Activated naive CD4-positive, alpha-beta T cell treated with anti-CD3 and anti-CD28 coated beads, Interleukin-2, amount 10 ng/mL, durations not matched to agents 7 days and 5 days (primary cell): ENCODE measurements at places on chromosomes 6 and 20.
A peak's percentile ranks its signal among the peaks of the same experiment; 100 is the strongest.

GRCh38 chr6:30689985-30690384, 799 bp downstream of the NRM start:
- DNase-seq = no peak

- no peak for DNase-seq
Observed at GRCh38 chr6:141482796-141483597, 649.7 kb upstream of the GJE1 start.

- DNase-seq = no peak
Observed at GRCh38 chr6:16758163-16758975, 2.9 kb downstream of the ATXN1 start.

DNA sequence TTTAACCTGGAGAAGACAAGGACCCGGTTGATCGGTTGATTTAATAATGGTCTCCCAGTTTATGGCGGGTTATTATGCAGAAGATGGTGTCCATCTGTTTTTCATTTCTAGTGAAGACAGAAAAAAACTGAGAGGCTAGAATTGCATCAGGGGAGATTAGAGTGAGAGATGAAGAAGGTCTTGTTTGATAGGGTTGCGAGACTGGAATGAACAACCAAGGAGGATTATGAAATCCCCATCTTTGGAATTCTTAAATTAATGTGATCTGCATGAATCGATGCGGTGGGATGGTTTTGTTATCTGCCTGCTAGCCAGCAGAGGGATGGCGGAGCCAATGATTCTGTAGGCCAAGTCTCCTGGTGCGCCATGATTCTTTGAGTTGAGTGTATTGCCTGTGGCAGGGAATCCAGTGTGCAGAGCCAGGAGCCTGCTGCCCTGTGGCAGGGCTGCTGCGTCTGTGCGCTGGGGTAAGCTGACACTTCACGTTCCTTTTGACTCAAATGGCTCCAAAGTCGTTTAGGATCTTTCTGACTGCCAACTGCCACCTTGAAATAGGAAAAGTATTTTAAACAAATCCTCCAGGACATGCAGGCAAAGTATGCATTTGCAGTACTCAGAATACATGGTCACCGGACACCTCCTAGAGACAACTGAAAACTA, 200.1 kb downstream of the CLIC5 start:
- DNase-seq = no peak

DNA sequence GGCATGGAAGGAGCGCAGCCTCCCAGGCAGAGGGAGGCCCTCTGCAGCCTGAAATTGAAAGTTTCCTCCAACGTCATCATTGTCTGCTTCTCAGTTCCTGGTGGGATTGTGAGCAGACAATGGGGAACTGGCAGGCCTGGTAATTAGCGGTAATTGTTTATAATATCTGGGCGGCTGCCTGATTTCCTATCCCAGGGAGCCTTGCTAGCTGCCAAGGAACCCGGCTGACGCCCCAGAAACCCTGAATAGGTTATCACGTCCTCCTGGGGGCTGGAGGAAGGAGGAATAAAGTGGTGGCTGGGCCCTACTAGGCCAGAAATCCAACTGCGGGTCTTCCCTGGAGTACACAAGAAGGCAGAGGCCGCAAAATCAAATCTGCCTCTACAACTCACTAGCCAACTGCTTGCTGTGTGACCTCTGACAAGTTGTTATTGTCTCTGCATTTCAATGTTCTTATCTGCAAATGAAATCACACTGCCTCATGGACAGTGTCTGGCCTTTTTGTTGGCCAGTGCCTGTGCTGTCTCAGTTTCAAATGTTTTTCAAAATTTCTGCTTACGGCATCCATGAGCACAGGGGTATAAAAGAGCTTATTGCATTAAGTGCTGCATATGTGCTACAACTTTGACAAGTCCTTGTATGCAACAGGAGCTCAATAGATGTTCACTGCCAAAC, 16.9 kb downstream of the KCNK15 start:
- DNase-seq = no peak

GRCh38 chr6:42787063-42787472, 5.2 kb downstream of the BICRAL start:
- DNase-seq = no peak

GRCh38 chr20:31644701-31645100, 7.0 kb downstream of the COX4I2 start:
- DNase-seq = no peak

DNA sequence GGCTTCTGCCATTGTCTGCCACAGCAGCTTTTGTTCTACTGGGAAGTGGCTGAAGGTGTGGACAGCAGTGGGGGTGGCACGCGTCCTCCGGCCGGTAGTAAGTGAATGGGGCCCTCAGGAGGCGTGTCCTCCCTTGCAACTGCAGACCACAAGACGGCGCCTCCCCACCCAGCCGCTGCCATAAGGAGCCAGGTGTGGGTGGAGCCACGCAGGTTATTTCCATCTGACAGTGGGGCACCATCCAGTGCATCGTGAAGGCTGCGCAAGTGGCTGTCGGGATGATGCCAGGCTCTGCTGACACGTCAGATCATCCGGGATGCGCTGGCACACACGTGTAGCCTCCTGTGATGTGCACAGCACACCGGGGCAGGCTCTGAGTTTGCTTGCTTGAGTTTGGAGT, 379.7 kb downstream of the CDH4 start:
- DNase-seq = no peak

GRCh38 chr6:127570739-127571389, 6.1 kb upstream of the C6orf58 start:
- no peak for DNase-seq

DNA sequence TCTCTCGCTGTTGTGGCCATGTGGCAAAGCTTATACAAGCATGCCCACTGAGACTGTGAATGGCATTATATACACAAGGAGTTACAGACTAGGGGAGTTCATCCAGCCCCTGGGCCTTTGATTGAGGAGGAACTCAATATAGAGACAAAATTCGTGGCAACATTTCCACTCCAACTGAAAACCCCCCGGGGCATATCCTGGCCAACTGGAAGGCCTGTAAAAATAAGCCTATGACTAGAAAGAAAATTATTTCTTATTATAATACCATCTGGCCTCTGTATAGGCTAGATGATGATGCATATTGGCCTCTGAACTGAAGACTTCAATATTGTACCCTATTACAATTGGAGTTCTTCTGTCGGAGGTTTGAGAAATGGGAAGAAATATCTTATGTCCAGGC, 175.5 kb upstream of the GJE1 start:
- DNase-seq = no peak

DNA sequence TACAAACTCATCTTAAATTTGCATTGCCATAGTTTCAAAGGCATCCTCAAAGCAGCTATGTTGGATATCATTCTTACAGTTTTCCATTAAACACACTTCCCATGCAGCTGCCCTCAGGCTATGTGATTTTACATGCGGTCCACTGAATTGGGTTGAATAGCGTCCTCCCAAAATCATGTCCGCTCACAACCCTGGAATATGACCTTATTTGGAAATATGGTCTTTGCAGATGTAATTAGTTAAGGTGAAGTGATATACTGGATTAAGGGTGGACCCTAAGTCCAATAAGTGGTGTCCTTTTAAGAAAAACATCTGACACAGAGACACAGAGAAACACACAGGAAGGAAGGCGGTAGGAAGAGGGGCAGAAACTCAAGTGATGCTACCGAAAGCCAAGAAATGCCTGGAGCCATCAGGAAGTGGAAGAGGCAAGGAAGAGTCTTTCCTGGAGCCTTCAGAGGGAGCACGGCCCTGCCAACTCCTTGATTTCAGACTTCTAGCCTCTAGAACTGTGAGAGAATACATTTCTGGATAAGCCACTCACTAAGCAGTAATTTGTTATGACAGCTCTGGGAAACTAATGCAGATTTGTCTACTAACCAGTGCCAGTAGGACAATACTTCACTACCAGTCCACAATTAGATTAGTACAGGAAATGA, 42.7 kb upstream of the NHSL1 start:
- DNase-seq = no peak

DNA sequence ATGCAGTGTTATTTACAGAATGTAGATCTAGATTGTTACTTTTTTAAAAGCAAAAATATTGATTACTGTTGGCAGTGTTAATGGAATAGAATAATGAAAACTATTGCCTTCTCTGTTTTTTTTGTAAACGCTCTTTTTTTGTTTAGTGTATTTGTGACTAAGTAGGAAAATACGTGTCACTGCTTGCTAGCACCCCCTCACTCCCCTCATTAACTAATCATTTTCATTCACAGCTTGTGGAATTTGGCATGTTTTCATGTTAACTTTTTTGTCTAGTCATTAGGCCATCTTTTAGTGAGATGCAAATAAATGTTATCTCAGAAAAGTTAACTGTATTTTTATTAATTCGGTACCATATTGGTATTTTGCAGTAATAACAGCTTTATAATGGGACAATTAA, 29.8 kb downstream of the ADGRG6 start:
- DNase-seq = no peak

DNA sequence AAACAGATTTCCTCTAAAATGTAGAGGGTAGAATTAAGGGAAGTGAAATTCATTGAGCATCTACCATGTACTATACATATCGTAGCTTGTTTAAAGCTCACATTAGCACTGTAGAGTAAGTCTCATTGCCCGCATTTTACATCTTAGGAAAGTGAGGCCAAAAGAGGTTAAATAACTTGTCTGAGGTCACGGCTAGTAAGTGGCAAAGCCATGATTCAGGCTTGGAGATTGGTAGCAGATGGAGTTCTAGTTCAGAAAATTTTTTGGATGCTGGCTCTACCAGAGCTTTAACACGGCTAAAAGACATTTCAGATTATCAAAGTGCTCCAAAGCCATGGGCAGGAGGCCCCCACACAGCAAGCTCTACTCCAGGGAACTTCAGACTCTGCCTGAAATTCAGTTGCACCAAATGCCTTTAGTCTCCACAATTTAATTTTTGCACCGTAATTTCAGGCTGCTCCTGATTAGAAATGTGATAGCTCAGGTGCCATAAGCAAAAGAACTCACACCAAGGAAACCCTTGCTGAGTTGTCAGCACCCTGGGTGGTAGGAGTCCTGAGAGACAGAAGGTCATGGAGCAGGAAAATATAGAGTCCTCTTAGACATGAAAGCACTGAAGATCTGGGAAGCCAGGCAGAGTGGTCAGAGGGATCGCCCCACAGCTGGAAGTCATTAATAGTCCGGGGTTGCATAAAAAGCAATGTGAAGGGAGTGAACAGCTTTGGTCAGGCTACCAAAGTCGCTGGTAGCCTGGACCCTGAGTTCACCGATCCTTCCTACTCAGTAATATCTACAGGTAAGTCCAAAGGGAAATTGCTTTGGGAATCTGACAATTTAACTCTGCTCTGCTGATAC, 55.2 kb upstream of the ASIP start:
- no peak for DNase-seq

DNA sequence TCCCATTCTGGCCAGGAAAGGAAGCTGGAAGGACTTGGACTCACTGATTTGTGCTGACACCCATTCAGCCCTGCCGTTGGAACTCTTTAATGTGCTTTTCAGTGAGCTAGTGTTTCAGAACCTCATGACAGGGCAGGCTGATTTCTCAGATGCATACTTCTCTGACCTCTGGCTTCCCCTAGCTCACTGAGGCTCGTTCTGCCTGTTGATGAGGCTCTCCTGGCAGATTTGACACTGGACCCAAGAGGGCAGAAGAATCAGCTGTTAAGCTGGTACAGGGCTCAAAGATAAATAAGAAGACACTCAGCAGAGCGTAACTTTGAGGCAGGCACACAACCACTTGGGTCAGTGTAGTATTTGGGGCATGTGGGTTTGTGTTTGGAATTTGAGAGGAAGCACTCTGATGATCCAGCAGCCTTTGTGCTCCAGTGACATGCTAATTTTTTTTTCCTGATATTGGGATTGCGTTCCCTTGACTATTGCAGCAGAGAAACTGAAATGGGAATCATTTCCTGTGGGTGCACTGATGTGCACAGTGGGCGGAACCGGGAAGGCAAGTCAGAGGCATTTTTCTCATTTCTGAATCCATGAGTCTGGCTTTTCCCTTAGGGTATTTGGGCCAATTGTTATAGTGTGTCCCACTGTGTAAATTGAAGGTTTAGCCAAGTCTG, 80.2 kb downstream of the CARMIL1 start:
- no peak for DNase-seq

- no peak for DNase-seq
Observed at GRCh38 chr20:22993823-22994222, 41.3 kb upstream of the SSTR4 start.

DNA sequence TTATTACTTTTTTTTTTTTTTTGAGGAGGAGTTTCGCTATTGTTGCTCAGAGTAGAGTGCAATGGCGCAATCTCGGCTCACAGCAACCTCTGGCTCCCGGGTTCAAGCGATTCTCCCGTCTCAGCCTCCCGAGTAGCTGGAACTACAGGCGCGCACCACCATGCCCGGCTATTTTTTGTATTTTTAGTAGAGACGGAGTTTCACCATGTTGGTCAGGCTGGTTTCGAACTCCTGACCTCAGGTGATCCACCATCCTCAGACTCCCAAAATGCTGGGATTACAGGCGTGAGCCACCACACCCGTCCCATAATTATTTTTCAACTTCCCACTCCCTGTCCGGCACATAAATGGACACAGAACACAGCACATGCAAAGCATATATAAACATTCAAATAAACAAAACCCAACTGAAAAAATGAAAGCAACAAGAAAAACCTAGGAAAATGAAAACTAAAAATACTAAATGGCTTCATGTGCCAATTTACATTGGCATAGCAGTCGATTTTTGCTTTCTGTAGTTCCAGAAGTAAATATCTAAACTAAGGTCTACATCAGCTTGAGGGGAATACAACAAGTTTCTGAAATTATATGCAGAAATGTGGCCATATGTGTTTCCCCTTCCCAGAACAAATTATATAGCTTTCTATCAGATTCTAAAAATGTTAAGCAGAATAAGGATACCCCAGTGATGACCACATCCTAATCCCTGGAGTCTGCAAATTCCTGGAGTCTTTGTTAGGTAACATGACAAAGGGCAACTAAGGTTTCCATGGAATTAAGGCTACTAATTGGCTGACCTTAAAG, 113.9 kb downstream of the HFE start:
- no peak for DNase-seq

DNA sequence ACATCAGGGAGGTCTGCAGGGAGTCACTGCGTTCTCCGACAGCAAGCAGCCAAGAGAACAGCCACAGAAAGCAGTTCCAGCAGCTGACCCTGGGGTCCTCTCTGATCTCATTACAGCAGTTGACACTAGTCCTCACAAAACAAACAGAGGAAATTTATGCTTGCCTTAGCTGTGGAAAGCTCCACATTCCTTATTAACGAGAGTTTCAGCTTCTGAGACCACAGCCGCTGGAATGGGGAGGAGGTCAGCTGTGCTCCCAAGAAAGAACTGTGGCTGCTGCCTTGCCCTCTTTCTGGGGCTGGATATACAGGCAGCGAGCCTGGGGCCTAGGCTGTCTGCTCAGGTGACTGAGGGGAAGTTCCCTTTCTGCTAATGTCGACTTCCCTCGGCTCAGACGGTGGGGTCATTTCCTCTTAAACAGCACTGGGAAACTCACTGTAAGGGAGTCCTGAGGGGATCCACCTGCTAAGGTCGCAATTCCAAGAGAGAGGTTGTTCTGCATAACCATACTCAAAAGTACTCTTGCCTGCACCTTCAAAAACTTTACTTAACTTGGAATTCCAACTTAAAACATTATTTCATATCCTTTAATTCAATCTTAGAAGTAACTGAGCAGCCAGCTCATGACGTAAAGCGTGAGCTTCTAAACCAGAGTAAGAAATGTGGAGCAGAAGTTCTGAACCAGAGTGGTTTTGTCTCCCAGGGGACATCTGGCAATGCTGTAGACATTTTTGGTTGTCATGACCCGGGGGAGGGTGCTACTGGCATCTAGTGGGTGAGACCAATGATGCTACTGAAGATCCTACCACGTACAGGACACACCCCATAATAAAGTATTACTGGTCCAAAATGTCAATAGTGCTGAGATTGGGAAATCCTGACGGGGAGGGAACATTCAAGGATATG, 80.3 kb downstream of the BACH2 start:
- DNase-seq = peak; percentile 56

- peak; percentile 45 for DNase-seq
Observed at GRCh38 chr20:32470025-32470861, 112.1 kb downstream of the ASXL1 start.
